Endothelial cell (in vitro differentiated cells): ENCODE measurements at places on chromosomes 7 and 10.

- DNase-seq, result peak; percentile 55
Measured at GRCh38 chr10:132446661-132447445, 49.9 kb downstream of the PWWP2B start.

GRCh38 chr10:35398908-35399307 lies 62.6 kb downstream of the CCNY start:
- DNase-seq, result no peak

- DNase-seq, result no peak
Measured at GRCh38 chr7:76050545-76050944, 2.6 kb downstream of the MDH2 start.

DNA sequence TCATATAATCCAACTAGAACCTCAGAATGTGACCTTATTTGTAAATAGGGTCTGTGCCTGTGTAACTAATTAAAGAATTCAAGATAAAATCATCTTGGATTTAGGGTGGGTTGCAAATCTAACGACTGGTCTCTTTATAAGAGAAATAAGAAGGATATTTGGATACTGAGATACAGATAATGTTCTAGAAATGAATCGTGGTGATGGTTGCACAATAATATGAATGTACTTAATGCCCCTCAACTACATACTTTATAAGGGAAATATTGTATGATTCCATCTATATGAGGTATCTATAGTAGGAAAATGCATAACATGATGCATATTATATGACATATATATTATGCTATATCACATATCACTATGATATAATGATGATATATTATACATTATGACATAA lies 265.7 kb downstream of the SEMA3D start:
- no peak for DNase-seq

- DNase-seq, result no peak
Measured at GRCh38 chr10:122467701-122468100, 6.3 kb downstream of the HTRA1 start.

DNA sequence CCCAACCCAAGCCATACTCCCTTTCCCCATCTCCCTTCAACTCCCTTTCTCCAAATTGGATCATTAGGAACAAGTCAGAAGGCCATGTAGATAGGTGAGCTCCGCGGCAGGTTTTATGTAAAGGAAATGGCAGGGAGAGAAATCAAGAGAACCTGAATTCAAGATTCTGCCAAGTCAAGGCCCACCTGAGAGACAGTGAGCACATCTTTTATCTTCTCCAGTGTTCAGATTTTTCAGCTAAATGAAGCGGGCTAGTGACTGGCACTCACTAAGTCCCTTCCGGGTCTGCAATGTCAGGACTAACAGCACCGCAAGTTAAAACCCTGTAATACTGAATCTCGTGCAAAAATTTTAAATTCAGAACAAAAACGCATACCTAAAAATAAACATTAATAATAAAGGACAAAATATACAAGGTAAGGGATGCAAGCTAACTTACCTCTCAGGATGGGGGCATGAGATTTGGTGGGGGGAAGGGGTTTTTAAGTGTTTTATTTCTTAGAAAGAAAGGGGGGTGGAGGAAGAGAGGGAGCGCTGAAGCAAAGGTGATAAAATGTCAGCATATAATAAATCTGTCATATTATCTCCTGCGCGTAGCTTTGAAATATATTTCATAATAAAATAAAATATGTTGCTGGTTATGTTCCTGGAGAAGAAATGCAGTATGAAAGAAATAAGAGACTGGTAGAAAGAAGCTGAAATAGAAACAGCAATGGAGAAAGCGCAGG lies 17.6 kb downstream of the TCAF1 start:
- DNase-seq, result no peak

- DNase-seq, result no peak
Measured at GRCh38 chr10:22681783-22682183, 32.6 kb downstream of the PIP4K2A start.

DNA sequence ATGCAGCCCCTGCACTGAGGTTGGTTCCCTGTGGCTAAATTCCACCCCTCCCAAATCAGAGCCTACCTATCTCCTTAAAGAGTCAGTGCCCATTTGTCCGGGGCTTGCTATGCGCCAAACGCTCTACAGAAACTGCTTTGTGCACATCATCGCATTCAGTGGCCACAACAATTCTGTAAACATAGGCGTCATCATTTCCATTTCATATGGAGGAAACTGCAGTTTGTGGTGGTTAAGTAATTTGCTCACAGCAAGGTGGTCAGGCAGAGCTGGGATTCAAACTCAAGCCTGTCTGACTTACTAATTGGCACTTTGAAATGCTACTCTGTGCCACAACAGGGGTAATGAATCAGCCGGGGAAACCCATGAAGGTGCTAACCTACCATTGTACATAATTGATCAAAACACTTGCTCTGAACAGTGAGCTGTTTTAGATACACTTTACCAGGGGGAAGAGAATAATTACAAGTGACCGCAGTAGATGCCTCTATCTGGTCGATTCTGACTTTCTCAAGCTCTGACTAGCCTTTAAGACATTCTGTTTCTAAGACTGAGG lies 775.5 kb downstream of the LRMDA start:
- DNase-seq, result no peak

- no peak for DNase-seq
Measured at GRCh38 chr7:5603241-5604140, 178.0 kb downstream of the RNF216 start.

GRCh38 chr10:4034907-4035598 lies 250.0 kb upstream of the KLF6 start:
- DNase-seq, result no peak

DNA sequence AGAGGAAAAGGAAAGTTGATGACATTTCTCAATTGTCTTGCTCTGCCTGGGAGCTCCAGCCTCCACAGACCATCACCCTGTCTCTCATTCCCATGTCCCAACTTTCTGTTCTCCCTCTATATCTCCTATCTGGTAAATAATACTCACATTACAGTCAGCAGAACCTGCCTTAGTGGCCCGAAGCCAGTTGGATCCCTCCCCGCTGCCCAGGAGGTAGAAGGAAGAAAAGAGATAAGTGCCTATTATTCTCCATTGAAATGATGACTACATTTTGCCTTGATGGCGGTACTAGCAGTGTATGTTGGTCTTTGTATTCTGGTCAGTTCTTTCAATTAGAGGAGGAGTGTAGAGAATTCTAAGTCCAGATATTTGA lies 91.9 kb downstream of the CSTF2T start:
- DNase-seq, result no peak

DNA sequence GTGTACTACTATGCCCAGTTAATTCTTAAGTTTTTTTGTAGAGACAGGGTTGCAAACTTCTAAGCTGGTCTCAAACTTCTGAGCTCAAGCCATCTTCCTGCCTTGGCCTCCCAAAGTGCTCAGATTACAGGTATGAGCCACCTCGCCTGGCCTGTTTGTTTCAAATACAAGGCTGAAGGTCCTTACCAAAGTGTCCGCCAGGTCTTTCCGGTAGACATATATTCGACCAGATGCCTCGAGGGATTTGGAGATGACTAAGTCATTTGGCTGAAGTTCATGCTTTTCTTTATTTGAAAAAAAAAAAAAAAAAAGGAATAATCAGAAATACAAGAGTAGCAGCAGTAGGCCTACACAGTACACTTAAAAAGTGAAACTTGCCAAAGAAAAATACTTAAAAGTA lies 204.5 kb upstream of the CDCA7L start:
- DNase-seq, result no peak

GRCh38 chr10:35204650-35205319 lies 78.1 kb downstream of the CREM start:
- no peak for DNase-seq

DNA sequence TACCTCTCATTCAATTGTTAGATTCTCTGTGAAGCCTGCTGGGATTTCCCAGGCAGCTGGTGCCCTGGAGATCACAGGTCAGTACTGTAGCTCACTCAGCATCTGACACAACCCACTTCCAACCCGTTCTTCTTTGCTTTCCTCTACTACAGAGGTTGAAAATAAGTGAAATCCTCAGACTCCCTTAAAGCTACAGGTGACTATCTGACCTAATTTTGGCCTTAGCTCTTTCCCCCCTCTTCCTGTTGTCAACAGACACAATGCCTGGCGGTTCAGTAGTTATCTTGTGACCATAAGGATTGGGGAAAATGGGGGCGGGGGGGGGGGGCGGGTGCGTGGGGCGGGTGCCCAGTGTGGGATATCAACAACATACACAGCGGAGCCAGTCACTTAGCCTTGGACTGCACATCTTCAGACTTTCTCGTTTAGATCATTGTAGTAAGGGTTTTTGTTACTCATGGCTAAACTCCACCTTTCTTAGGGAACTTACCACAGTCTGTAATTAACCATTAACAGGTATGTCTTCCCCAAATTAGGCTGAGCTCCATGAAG lies 37.8 kb downstream of the MTPN start:
- DNase-seq, result no peak

- DNase-seq, result no peak
Measured at GRCh38 chr7:70042533-70042932, 444.3 kb downstream of the AUTS2 start.

- no peak for DNase-seq
Measured at GRCh38 chr7:70703785-70704184, 428.2 kb upstream of the GALNT17 start.

- no peak for DNase-seq
Measured at GRCh38 chr10:78337016-78337415, 303.4 kb downstream of the RPS24 start.

DNA sequence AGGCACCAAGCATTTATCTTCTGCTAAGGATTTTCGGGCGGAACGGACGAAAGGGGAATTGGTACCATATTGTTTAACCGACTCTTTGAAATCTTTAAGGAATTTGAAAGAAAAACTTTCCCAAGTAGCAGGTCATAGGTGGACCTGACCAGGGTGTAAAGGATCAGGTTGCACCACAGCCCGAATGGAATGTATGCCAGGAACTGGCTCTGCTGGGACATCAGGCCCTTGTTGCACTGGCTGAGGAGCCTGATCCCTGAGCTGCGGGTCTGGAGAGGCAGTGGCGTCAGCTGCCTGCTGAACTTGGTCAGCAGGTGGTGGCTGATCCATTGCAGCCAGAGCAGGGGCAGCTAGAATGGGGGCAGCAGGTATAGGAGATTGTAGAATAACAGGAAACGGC lies 41.4 kb upstream of the AKR1C2 start:
- DNase-seq, result no peak

GRCh38 chr10:123778719-123779517 lies 112.7 kb downstream of the CPXM2 start:
- no peak for DNase-seq

- no peak for DNase-seq
Measured at GRCh38 chr10:132834891-132835847, 49.2 kb upstream of the NKX6-2 start.

DNA sequence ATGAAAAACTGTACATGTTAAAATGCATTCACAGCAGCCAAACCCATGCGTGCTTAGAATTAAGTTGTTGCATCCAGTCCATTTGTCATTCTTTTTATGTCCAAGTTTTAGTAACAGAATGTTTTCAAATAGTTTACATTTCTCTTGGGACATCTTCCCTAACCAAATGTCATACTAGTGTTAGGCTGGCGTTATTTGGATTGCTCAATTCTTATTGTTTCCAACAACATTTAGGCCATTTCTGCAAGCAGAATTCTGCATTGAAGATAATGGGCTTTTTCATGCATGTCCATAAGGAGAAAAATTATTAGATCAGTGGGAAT lies 203.0 kb downstream of the HIBADH start:
- DNase-seq, result no peak
